BJ (cell line): ENCODE measurements at places on chromosomes 3 and 15. TPM values are rescaled to one million over a fixed set of nuclear protein-coding genes. Genes with fewer than 3 reads are reported as not detected.

The KCNMB2 gene
- polyA plus RNA-seq: not detected in 2 replicates

The ITPKA gene
- polyA plus RNA-seq: 0.44 and 0.59 TPM in 2 replicates

The HOMER2 gene
- 0.83 and 1.4 TPM in 2 replicates for polyA plus RNA-seq

The ISG20 gene
- polyA plus RNA-seq: 1.8 and 4.2 TPM in 2 replicates

The CDCP1 gene
- 1.0 and 1.3 TPM in 2 replicates for polyA plus RNA-seq

The TMEM207 gene
- polyA plus RNA-seq: not detected in 2 replicates

The ARPP21 gene
- not detected in 2 replicates for polyA plus RNA-seq

The NMNAT3 gene
- polyA plus RNA-seq: 0.38 and 0.61 TPM in 2 replicates

The SLC12A1 gene
- not detected in 2 replicates for polyA plus RNA-seq

The GPR15 gene
- not detected in 2 replicates for polyA plus RNA-seq

The CGGBP1 gene
- polyA plus RNA-seq: 52.3 and 91.6 TPM in 2 replicates

The A4GNT gene
- not detected in 2 replicates for polyA plus RNA-seq

The PCLAF gene
- 127 and 143 TPM in 2 replicates for polyA plus RNA-seq

The ITIH1 gene
- polyA plus RNA-seq: not detected in 2 replicates

The SLC51B gene
- polyA plus RNA-seq: not detected in 2 replicates

The SERPINI2 gene
- polyA plus RNA-seq: not detected in 2 replicates

The COLQ gene
- polyA plus RNA-seq: 1.0 and 1.6 TPM in 2 replicates

The ASB14 gene
- not detected in 2 replicates for polyA plus RNA-seq

The GOLGA8S gene
- polyA plus RNA-seq: 0.01 and 0.04 TPM in 2 replicates

The TGM5 gene
- polyA plus RNA-seq: not detected in 2 replicates

The RASSF1 gene
- 55.2 and 80.2 TPM in 2 replicates for polyA plus RNA-seq

The ACOX2 gene
- polyA plus RNA-seq: 32.3 and 39.6 TPM in 2 replicates

The ZNF80 gene
- polyA plus RNA-seq: not detected in 2 replicates

The RTP1 gene
- not detected in 2 replicates for polyA plus RNA-seq

The ARMC8 gene
- polyA plus RNA-seq: 52.7 and 53.5 TPM in 2 replicates

The CYP1A2 gene
- polyA plus RNA-seq: not detected in 2 replicates

The IDH3A gene
- polyA plus RNA-seq: 49.3 and 76.1 TPM in 2 replicates

The CASR gene
- not detected in 2 replicates for polyA plus RNA-seq

The RARB gene
- 7.8 and 10.1 TPM in 2 replicates for polyA plus RNA-seq

The DET1 gene
- polyA plus RNA-seq: 10.4 and 11.0 TPM in 2 replicates

The ABI3BP gene
- polyA plus RNA-seq: 16.3 and 17.6 TPM in 2 replicates

The XCR1 gene
- polyA plus RNA-seq: not detected in 2 replicates

The KLHL18 gene
- polyA plus RNA-seq: 19.5 and 25.5 TPM in 2 replicates

The SNTN gene
- not detected in 2 replicates for polyA plus RNA-seq

The SLC22A13 gene
- 0.13 and 0.15 TPM in 2 replicates for polyA plus RNA-seq

The SRGAP3 gene
- 0.65 and 0.75 TPM in 2 replicates for polyA plus RNA-seq

The RAB8B gene
- 16.4 and 39.7 TPM in 2 replicates for polyA plus RNA-seq
